NCI-H774 (cell line): ENCODE measurements at places on chromosomes 3 and 15.

- no peak for DNase-seq
Observed at GRCh38 chr15:60219866-60220265, 177.9 kb downstream of the ANXA2 start.

- DNase-seq = no peak
Observed at GRCh38 chr3:143249014-143249413, 129.4 kb downstream of the CHST2 start.

DNA sequence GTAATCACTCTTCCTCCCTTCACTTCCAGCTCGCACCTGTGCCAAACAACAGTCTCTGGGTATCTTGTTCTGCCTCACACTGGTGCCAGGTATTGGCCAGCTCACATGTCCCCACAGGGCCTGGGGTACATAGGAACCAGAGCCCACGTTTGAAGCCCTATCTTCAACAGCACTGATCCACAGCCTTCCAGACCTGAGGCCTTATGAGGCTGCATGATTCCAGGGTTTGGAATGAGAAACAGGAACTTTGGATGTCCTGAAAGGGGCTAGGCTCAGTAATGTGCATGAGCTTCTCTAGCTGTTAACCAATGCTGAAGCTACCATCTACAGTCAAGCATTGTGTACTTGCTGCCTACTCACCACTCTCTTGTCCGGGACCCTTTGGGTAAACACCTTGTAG, 92.4 kb downstream of the GPR156 start:
- no peak for DNase-seq

DNA sequence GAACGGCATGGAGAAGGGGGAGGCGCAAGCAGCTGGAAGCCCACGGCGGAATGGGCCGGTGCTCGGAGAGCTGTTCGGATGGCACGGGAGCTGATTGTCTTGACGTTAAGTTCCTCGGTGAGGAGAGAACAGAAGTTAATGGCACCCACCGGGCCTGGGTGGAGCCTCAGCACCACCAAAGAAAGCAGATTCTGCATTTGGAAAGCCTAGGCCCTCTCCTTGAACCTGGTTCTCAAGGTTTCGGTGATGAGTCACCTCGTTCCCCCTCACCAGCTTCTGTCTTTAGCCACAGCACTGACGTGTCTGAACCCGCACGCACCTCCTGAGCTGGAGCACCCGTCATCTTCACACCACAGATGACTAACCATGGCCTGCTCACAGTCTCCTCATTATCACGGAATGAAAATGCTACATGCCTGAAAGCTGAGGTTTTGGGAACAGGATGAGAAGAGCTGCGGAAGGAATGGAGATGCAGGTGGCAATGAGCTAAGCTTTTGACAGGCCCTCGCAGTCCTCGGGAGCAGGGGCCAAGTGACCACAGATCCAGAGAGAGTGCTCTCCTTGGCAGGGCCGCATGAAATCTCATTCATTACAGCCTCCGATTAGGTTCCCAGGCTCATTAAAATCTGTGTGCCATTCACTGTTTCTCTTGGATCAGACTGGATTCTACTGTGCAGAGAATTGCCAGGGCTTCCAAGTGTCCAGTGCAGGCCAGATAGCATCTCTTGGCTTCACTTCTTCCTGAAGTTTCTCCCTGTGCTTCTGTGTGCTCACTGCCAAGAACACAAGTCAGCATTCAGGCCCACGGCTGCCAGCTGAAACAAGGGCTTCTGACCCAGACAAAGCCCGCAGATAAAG, 96.3 kb upstream of the DLG1 start:
- no peak for DNase-seq

DNA sequence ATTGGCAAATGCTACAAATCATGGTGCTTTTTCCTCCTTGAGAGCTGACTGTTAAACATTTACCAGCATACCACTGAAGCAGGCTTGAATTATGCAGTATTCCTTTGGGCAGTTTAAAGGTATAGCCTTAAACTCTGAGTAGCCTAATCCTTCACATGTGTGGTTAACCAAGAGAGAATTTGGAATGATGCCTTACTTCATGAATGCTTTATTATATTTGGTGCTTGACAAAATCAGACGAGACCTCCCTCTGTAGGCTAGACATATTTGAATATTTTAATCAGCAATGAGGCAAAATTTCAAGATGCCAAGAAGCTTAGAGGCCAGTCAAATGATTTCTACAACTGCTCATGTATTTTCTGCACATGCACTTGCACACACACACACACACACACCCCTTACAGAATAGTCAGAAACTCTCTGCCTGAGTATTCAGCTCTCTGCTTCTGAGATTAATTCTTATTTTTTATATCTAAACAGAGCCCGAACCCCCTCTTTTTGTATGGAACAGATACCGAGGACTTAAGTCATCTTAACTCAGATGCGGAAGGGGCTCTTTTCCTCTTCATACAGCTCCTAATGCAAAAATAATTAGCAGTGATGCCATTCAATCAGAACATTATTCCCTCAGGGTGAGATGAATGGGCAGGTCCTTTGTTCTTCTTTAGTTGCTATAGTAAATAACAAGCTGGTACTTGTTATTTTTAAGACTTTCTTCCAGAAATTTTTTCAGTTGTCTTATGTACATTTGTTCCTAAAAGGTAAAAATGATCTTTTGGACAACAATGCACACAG, 195.5 kb upstream of the TMC3 start:
- DNase-seq = no peak

DNA sequence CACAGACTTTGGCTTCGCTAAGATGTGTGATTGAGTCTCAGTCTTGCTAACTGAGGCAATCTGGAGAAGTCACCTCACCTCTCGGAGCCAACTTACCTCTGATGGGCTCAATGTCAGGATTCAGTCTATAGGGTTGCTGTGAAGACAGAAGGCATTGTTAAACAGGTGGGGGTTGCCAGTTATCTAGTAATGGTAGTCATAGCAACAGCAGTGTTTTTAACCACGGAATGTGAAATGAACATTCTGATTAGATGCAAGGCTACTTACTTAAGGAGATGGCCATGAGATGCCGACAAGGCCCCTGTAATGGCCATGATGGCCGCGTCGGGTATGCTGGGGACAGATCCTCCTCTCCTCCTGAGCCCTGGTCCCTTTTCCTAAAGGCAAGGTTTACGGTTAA, 243.1 kb downstream of the GABRG3 start:
- DNase-seq = no peak

DNA sequence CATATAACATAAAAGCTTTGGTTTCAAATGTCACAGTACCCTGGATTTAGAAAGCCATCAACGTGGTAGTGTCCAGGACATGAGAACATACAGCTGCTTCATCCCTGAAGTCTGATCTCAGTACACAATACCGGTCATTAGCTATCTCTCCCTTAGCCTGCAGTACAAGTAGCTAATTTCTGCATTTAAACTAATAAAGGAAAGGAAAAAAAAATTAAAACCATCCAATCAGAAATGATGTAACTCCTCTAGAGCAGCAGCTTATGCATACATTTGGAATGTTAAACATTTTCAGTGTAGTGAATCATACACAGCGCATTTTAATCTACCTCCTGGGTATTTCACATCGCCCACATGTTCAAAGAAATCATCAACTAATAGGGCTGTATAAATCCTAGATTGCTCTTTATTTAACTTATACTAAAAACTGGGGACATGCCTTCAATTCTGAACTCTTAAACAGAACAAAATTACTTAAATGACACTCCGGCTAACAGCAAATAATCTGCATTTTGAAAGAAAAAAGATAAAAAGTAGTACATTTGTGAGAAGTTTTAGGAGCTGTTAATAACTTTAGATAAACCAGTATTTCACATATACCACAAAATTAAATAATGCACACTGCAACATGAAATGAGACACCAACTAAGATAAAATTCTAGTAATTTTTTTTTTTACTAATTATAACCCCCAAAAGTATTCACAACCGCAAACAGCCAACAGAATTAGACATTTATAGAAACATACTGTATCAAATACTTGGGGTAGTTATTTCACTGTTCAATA, 3.7 kb downstream of the IGF2BP2 start:
- DNase-seq = no peak

DNA sequence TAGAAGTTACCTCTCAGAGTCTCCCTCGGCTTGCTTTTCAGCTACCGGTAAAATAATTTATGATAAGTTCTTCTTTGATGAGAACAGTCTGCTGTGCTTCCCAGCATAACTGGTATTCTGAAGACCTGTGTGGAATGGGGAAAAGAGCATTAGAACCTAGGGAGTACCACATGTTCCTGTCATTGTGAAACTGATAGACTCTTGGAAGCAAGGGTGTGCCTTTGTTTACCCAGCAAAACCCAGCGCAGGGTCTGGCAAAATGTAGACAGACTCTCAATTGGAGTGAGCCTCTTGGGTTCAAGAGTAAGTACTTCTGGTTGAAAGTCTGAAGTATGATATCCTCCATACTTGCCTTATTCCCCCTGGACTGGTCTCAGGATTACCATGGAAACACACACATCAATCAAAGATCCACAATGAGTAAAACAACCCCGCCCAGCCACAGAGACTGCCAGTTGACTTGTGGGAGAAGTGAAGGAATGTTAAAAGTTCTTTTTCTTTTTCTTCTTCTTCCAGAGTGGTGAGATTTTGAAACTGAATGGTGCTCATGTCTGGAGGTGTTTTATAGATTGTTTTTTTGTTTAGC, 652.4 kb upstream of the NAALADL2 start:
- DNase-seq = no peak
